ENCODE measurements at places on chromosomes 7 and 10.

DNA sequence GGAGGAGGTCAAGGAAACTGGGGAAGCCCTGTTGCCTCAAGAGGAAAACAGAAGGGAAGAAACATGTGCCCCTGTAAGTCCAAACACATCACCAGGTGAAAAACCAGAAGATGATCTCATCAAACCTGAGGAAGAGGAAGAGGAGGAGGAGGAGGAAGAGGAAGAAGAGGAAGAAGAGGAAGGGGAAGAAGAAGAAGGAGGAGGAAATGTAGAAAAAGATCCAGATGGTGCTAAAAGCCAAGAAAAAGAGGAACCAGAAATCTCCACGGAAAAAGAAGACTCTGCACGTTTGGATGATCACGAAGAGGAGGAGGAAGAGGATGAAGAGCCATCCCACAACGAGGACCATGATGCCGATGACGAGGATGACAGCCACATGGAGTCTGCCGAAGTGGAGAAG lies 82.7 kb upstream of the SAMD8 start:
- no peak for DNase-seq

DNA sequence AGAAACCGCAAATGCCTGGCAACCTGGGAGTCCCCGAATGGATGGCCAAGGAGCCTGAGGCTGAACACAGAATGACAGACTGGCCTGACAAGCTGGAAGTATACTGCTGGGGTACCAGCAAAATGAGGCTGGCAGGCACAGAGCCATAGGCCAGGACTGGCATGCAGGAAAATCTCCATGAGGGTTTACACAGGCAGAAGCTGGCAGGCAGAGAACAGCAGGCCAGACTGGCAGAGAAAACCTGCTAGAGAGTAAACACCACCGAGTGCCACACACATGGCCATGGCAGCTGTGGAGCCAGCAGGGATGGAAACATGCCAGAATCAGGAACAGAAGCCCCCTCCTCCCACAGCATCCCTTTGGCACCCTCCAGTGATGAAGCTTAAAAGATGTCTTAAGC lies 63.4 kb downstream of the CRPPA start:
- DNase-seq, result no peak

GRCh38 chr7:79620291-79620690 lies 166.8 kb upstream of the MAGI2 start:
- no peak for DNase-seq

GRCh38 chr10:94630017-94630688 lies 53.4 kb upstream of the CYP2C18 start:
- no peak for DNase-seq

- no peak for DNase-seq
Observed at GRCh38 chr10:17067376-17068264, 62.0 kb downstream of the CUBN start.

DNA sequence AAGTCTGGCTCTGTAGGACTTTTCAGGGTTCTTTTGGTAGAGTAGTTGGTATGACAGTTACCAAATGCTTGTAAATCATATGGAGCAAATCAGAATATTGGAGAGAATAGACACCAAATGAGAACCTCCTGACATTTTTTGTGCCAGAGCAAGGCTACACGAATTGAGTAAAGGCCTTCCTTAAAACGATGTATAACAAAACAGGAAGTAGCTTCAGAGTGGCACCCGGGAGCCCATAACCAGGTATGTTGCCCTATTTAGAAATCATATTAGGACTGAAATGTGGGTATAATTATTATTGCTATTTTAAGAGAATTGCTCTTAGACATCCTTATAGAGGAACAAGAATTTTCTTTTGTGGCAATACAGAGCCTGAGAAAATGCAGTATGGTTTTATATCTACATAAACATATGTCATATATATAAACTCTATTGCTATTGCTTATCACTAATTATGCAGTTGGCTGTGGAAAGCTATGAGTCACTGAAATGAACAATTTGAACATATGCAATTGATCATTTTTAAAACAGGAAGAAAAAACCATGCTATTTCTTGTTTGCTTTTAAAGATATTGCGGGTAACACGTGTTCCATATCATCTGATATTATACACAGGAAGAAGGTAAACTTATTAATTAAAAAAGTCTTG lies 197.4 kb upstream of the MTPN start:
- DNase-seq, result no peak

GRCh38 chr10:123673198-123673597 lies 7.0 kb downstream of the GPR26 start:
- no peak for DNase-seq

- DNase-seq, result no peak
Observed at GRCh38 chr10:60532696-60533468, 143.2 kb upstream of the ANK3 start.

GRCh38 chr7:17556247-17556956 lies 257.9 kb downstream of the AHR start:
- no peak for DNase-seq

DNA sequence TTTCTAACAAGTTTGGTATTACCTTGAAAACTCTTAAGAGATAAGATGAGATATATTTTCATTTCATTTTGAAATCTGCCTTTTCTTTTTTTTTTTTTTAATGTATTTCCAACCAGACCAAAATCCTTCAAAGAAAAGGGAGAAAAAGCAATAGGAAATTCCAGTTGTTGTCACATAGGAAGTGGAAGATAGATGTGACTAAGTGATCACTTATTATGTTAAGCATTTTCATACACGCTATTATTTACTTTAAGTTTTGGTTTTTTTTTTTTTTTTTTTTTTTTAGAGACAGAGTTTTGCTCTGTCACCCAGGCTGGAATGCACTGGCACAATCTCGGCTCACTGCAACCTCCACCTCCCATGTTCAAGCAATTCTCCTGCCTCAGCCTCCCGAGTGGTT lies 197.2 kb upstream of the FRMD4A start:
- no peak for DNase-seq

DNA sequence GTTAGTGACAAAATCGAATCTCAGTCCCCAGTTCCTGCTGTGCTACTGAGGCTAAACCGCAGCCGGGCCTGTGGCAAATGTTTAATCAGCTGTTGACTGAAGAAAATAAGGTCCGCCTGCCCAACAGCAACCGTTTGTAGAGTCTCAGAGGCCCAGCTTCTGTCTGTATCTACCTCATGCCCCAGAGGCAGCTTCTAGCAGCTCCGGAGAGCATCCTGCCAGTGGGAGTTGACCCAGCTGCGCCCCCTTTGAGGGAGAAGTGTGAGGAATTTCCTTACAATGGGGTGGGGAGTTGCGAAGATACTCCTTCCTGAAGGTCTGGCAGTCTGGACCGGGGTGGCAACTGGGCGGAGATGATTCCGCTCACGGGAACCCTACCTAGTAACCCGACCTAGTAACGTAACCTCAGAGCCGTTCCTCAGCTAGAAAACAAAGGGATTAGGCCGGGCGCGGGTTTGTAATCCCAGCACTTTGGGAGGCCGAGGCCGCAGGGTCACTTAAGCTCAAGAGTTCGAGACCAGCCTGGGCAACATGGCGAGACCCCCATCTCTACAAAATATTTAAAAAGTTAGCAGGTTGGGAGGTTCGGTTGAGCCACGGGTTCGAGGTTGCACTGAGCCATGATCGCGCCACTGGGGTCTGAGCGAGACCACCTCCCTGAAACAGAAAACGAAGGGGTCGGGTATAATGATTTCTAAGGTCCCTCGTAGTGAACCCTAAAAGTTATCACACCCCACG lies 846 bp upstream of the ZNF775 start:
- peak; percentile 32 for DNase-seq

DNA sequence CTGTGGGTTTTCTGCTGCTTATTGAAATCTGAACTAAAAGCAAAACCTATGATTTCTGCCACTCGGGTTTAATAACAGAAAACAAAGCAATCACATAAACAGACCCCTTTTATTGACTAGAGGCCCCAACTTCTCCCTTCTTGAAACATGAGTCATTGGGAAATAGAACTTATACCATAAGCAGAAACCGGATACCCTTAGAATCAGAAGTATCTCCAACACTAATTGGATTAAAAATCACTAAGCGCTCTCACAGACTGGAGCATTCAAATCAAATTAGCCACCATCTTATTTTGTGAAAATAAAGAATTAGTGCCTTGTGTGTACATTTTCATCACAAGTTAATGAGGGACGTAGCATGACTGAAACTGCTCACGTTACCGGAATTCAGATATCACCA lies 206.9 kb downstream of the WDR11 start:
- DNase-seq, result no peak

DNA sequence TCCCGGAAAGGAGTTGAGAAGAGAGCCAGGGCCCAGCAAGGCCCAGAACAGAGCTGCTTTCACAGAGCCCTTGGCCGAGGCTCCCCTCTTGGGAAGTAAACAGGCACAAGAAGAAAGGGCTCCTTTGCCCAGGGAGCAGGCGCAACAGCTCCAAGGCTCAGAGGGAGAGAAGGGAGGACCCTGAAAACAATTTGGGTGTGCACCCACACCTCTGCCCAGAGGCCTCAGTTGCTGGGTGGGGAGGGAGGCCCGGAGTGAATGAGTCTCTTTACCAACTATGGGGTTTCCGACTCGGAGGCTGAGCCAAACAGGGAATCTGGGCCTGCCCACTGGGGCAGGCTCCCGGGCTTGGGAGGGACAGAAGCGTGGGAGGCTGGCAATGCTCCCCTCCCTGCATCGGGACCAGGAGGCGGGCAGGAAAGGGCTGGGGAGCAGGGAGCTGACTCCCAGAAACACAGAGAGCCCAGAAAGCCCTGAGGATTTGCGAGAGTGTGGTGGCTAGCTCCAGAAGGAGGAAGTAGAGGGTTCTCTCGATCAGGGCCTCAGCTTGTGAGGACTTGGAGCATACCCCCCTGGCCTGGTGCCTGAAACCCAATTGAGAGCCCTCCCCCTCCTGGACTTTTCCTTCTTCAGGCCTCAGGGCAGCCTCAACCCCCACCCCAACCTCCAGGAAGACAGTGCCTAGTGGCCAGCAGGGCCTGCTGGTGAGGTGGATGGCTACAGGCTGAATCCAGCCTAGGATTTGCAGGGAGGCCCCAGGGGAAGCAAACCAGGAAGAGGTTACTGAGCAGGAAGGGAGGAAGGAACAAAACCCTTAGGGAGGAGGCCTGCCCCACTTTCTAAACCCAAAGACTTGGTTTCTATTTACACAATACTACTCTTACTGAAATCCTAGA lies 6.2 kb downstream of the C10orf105 start:
- peak; percentile 25 for DNase-seq

DNA sequence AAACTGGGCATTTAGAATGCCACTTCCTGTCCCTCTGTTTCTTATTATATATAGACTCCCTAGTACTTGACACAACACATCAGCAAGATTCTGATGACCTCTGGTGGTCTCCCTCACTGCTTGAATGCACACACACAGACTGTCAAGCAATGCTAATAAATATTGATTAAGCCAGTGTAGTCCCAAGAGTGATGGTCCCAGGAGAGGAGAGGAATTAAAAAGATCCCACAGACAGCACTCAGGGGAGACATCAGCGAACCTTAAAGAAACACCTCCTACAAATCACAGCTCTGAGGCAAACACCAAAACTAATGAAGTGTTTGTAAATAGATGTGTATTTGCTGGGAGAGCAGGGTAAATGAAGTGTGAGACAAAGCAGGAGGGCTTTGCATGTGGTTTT lies 1291.2 kb downstream of the XPNPEP1 start:
- DNase-seq, result no peak

DNA sequence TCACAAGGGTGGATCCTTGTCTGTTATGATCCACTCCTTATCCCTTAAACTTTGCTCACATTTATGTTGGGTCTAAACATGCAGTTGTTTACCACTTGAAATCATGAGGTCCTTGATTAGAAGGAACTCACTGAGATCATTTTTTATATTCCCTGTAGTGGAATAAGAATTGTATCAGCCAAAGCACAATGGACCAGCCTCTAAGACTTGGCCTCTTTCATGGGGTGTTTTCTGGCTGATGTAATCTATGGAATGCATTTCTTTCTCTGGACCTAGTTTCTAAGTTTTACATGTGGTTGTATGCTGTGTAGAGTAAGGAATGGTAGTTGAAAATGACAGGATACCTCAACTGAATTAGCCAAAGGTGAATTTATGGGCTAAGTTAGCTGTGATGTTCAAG lies 376.6 kb downstream of the SORCS3 start:
- DNase-seq, result no peak

DNA sequence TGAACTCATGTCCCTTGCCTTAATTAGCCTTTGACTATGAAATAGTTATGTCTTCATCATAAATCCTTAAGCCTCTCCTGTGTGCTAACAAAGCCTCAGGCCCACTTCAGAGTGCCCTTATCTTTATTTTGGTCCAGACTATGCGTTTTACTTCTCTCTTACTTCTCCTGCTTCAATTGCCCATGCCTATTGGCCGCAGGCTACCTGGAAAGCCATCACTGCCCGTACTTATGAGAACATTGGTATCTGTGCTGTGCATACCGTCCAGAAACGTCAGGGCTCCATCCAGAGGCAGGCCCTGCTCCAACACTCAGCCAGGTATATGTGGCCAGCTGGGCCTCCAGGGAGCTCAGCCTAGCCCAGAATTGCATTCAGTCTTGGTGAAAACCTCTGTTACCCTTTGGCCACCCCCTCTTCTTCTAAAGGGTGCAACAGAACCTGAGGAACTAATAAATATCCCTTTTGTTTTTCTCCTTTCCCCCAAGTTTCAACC lies 212.4 kb upstream of the MTPN start:
- no peak for DNase-seq

DNA sequence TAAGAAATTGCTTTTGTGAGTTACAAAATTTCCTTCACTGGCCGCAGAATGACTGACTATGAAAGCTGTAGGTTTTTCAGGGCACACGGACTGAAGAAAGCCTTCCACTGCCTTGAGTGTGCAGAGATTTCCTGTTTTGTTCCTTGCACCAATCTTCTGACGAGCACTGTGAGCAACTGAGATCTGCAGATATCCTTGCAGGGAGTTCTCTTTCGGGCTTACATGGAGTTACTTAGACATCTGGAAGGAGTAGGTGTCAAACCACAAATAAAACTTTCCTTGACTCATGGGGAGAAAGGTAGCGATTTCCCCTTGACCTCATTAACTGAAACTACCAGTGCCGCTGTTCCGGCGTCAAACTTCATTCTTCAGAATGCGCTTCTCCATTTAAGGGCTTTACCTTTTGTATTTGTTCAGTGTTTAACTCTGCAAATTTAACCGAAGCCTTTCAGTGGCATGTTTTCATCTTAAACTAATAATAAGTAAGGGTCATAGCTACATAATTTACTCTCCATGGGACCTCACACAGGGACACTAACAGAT lies 1175.3 kb downstream of the GATA3 start:
- no peak for DNase-seq

DNA sequence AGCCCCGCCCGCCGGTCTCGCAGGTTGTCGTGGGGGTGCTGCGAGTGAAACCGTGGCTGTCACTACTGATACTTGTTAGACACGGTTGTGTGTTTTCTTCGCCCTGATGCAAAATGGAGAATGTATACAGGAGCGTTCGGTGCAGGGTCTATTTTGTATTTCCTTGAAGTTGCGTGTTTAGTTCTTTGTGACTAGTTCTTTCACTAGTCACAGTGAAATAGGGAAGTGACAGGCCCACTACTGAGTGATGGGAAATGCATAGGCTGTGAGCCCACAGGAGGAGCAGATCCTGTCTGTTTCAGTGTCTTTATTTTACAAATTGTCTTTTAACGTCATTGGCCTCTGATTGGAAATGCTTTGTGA lies 675 bp downstream of the ABRAXAS2 start:
- no peak for DNase-seq
